ENCODE measurements at places on chromosomes 6 and 20. TPM values are rescaled to one million over a fixed set of nuclear protein-coding genes. Genes with fewer than 3 reads are reported as not detected.

The FOXF2 gene
- 0.69 TPM for total RNA-seq

DNA sequence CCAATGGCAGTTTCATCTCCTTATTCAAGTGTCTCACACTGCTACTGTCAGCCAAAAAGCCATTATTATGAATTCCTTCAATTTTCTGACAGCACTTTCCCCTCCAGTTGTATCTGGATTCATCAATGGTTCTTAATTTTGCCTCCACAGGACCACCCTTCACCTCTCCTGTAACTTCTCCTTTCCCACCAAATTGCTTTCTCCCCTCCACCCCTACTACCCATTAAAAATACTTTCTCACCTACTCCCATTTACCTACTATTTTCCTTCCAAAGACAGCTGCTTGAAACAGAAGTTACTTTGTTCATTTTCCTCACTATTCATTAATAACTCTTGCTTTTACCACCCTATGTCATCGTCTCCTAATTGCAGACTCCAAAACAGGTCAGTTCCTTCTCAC, 29.8 kb downstream of the DEK start:
- peaks cover 10% of the 10 kb centered on the region for H3K36me3 ChIP-seq
- no peak overlapping the region for H3K4me3 ChIP-seq
- DNase-seq = no peak
- H3K27ac ChIP-seq = no peak overlapping the region

The TBP gene
- total RNA-seq = 15.3 TPM

DNA sequence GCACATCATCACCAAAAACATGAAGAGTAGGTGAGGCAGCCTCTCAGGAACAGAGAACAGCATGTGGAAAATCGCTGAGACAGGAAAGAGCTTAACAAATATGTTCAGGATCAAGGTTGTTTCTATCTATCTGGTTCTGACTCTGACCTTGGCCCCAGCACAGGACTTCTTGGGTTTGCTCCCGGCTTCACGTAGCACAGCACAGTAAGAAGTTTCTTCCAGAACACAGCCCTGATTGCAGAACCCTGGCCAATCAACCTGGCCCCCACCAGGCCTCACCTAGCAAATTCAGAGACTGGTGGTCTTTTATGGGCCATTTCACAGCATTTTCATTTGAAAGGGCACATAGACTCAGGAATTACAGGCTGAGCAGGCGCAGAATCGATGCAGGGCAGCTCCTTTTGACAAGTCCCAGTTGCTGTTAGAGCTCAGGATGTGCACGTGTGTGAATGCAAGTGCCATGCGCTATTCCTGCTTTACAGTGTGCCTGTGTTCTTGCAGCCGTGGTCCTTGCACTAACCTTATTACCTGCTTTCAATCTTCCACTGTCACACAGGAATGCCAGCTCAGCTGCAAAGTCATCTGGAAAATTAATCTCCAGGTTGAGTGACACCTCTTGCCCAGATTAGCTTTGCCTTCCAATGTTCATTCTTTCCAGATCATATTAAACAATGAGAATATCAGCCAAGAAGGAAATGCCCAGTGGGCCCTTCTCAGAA, 100.5 kb upstream of the SLC2A12 start:
- no peaks in the 10 kb centered on the region for H3K36me3 ChIP-seq
- H3K27me3 ChIP-seq = no peaks in the 10 kb centered on the region
- no peak overlapping the region for H3K4me3 ChIP-seq
- DNase-seq = no peak
- H3K4me1 ChIP-seq = no peaks in the 10 kb centered on the region

The DCDC2 gene
- not detected for total RNA-seq

The DHX16 gene
- total RNA-seq = 25.2 TPM

The SAMD3 gene
- total RNA-seq = 1.2 TPM

DNA sequence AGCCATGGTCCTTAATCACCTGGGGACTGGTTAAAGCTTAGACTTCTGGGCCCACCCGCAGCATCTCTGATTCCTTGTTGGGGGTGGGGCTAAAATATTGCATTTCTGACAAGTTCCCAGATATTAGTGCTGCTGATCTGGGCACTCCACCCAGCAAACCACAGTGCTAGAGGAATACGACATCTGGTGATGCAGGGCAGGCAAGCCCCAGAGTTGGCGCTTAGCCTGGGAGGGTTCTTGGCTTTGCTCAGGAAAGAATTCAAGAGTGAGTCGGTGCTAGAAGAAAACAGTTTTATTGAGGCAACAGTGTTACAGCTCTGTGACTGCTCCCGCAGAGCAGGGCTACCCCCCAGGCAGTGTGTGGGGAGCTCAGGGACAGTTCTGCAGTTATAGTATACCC, 210.7 kb downstream of the TFAP2C start:
- no peaks in the 10 kb centered on the region for H3K4me1 ChIP-seq
- H3K27me3 ChIP-seq = no peaks in the 10 kb centered on the region
- H3K36me3 ChIP-seq = no peaks in the 10 kb centered on the region
- H3K27ac ChIP-seq = no peak overlapping the region

The CLIC1 gene
- 303 TPM for total RNA-seq

DNA sequence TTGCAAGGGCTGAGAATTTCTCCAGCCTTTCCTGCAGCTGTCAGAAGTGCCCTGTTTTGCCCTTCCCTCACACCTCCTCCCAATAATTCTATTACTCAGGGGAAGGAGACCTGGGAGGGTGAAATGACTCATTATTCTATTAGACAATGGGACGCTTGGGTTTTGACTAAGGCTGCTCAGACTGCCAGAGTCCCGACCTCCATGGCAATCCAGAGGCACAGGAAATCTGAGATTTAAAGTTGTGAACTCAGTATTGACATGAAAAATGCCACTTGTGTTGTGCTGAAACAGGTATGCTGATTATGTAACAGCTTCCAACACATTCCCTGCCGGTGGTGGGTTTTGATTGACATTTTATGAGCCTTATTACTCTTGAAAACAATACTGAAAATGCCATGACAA, 625.9 kb upstream of the FLRT3 start:
- H3K36me3 ChIP-seq = no peaks in the 10 kb centered on the region
- H3K4me1 ChIP-seq = no peaks in the 10 kb centered on the region
- no peak overlapping the region for H3K4me3 ChIP-seq
- no peak for DNase-seq
- no peaks in the 10 kb centered on the region for H3K27me3 ChIP-seq

The CUTA gene
- total RNA-seq = 111 TPM

DNA sequence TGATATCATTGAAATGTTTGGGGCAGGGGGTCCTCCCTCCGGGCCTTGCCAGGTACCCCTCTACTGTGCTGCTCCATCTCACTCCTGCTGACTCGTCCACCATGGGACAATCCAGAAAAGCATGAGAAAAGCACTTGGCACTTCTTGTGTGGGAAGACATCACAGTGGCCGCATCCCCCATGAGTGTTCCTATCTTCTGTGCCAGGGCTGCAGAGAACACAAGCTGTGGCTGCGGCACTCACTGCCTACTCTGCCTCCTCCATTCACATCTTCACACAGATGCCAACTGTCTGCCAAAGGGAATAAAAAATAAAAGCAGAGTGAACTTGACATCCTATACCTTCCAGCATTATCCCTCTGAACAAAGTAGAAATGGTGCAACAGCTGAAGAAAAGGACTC, 117.4 kb upstream of the PROKR2 start:
- DNase-seq = no peak
- no peak overlapping the region for H3K4me3 ChIP-seq
- no peaks in the 10 kb centered on the region for H3K27me3 ChIP-seq
- no peaks in the 10 kb centered on the region for H3K36me3 ChIP-seq

The PHACTR3 gene
- 0.16 TPM for total RNA-seq

DNA sequence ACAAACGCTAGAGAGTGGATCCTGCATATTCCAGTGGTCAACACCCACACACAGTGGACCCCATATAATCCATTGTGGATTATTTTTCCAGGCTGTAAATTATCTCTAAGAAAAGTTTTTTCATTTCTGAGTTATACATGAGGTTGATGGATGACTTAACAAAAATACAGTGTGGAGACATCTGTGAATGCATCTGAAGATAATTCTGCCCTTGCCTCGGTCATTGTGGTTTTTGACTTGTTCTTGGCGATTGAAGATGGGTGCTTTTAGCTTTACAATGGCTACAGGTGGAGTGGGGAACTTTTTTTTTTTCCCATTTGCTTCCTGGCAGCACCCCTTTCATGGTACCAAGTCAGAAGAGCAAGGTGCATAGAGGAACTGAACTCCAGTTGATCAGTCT, 242.7 kb downstream of the MYLK4 start:
- H3K4me3 ChIP-seq = no peak overlapping the region
- DNase-seq = no peak
- no peaks in the 10 kb centered on the region for H3K4me1 ChIP-seq
- no peak overlapping the region for H3K27ac ChIP-seq
- no peaks in the 10 kb centered on the region for H3K36me3 ChIP-seq

The BCL2L1 gene
- total RNA-seq = 69.1 TPM

DNA sequence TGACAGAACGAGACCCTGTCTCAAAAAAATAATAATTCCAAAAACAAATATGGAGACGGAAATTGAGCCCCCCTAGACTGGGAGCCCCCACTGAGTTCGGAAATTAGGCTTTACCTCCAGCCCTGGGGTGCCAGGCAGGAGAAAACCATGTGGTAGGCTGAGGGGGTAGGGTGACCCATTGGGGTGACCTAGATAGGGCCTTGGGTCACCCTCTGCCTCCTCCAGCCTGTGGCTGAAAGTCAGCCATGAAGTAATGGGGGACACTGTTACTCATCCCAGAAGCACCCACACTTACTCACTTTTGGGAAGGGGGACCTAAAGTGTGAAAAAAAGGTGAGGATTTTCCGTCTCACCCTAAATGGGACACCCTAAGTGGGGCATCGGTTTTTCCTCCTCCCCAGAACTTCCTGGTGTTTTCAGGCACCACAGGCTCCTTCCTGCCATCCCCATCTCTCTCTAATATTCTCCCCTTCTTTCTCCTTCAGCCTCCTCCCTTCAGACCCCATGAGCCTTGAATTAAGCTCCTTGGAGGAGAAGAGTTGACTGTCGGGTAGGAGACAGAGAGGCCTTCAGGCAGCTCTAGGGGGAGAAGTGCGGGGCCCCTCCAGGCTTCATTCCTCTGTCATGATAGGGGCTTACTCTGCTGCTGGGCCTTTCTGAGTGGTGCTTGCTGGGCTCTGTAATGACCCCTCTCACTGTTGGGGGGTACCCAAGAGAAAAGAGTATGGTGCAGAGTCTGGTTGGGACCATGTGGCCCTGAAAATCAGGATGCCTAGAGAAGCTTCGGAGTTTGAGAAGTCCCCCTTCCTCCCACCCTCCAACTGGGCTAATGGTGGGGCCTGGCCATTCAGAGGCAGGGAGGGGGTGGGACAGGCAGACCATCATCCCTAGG, 2.4 kb downstream of the LTB start:
- H3K4me1 ChIP-seq = no peaks in the 10 kb centered on the region
- H3K36me3 ChIP-seq = no peaks in the 10 kb centered on the region
- no peak overlapping the region for H3K4me3 ChIP-seq
- no peak for DNase-seq
- no peak overlapping the region for H3K27ac ChIP-seq
- H3K27me3 ChIP-seq = no peaks in the 10 kb centered on the region

GRCh38 chr6:130215526-130215925, 7.2 kb downstream of the SAMD3 start:
- H3K4me3 ChIP-seq = no peak overlapping the region
- H3K27ac ChIP-seq = no peak overlapping the region
- H3K27me3 ChIP-seq = no peaks in the 10 kb centered on the region
- DNase-seq = no peak

DNA sequence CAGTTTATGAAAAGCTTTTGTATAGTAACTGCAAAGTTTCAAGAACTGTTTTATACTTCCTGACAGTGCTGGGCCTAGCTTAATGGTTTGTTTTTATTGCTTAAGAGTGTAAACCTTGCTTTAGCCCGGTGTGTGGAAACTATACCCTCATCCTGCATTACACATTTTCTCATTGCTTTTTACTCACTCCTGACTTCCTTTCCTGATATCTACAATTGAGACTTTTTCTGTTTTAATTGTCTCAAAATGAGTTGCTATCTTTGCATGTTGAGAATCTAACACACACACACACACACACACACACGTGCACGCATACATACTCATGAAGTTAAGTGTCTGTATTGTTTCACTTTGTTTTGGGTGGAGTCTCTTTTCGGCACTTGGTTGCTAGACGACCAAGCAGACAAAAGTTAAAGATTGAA, 16.7 kb downstream of the BMP2 start:
- no peaks in the 10 kb centered on the region for H3K36me3 ChIP-seq
- H3K27me3 ChIP-seq = no peaks in the 10 kb centered on the region
- no peak overlapping the region for H3K27ac ChIP-seq
- no peak for DNase-seq
- H3K4me1 ChIP-seq = no peaks in the 10 kb centered on the region

GRCh38 chr6:135531954-135532490, 34.5 kb upstream of the AHI1 start:
- no peaks in the 10 kb centered on the region for H3K36me3 ChIP-seq
- no peaks in the 10 kb centered on the region for H3K27me3 ChIP-seq
- H3K4me1 ChIP-seq = no peaks in the 10 kb centered on the region
- no peak overlapping the region for H3K4me3 ChIP-seq
- DNase-seq = no peak

DNA sequence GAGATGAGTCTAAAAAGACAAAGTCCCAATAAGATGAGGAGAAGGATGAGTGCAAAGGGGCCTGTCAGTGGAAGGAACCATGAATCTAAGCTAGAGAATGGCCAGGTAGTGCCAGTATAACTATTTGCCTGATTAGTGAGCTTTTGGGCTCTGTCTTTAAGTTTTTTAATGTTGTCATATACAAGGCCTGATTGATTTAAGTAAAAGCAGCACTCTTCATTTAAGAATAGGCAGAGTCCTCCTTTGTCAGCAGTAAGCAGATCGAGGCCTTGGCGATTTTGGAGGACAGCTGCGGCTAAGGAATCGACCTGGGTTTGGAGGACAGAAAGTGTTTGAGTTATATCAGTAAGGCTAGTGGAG, 753.4 kb upstream of the ADGRB3 start:
- DNase-seq = no peak
- H3K27me3 ChIP-seq = no peaks in the 10 kb centered on the region
- H3K4me1 ChIP-seq = no peaks in the 10 kb centered on the region
- no peak overlapping the region for H3K27ac ChIP-seq
- no peaks in the 10 kb centered on the region for H3K36me3 ChIP-seq

The TSBP1 gene
- not detected for total RNA-seq

- no peaks in the 10 kb centered on the region for H3K36me3 ChIP-seq
- no peaks in the 10 kb centered on the region for H3K27me3 ChIP-seq
- DNase-seq = no peak
- H3K4me3 ChIP-seq = no peak overlapping the region
Measured at GRCh38 chr6:140316966-140317365, 942.5 kb upstream of the CITED2 start.

GRCh38 chr20:22999756-23000155, 35.4 kb upstream of the SSTR4 start:
- no peak for DNase-seq
- H3K4me1 ChIP-seq = no peaks in the 10 kb centered on the region
- H3K27me3 ChIP-seq = no peaks in the 10 kb centered on the region
